ENCODE measurements at places on chromosomes 3 and 15.

GRCh38 chr3:70738291-70738681 is 425.8 kb upstream of the MDFIC2 start:
- no peak for DNase-seq

DNA sequence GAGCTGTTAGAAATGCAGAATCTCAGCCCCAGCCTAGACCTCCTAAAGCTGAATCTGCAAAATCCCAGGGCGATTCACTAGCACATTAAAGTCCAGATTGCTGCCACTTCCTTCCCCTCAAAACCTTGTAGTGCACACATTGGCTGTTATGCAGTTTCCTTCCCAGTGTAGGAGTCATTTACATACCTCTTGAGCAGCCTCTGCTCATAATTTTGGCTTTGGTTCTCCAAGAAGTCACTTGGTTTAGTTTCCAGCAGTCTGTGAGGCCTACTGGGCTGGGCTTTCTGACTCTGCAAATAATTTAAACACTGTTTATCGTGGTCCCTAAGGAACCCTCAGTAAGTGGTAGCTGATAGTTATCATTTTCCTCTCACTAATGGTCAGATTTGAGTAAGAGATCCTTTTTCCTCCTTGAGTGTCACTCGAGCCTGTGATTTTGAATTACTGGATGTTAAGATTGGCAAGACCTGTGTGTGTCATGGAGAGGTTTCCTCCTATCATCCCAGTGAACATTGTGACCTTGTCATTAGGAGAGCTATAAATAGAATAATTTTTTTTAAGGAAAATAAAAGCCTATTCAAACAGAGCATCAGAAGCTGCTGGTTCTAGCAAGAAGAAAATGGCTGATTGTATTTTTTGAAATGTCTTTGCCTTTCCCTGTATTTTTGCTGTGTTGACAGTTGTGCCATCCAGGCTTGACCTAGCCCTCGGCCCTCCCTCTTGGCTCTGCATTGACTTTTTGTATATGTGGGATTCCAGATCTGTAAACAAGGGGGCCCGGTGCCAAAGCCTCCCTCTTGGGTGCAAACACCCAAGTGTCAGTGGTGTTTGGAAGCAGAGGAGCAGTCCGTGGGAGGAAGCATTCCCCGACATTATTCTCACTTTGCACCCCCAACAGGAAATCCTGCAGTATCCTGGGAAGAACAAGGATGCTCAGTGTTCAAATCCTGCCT is 134.8 kb upstream of the ANKRD28 start:
- no peak for DNase-seq

GRCh38 chr15:100093211-100094126 is 248.3 kb downstream of the ADAMTS17 start:
- DNase-seq, result no peak

- DNase-seq, result no peak
Measured at GRCh38 chr3:125349556-125350165, 25.5 kb downstream of the ZNF148 start.

GRCh38 chr3:177194299-177194698 is 3.0 kb downstream of the TBL1XR1 start:
- DNase-seq, result no peak

- no peak for DNase-seq
Measured at GRCh38 chr3:71380096-71380495, 203.4 kb downstream of the FOXP1 start.

- DNase-seq, result no peak
Measured at GRCh38 chr3:197736010-197736490, 654 bp downstream of the RUBCN start.

DNA sequence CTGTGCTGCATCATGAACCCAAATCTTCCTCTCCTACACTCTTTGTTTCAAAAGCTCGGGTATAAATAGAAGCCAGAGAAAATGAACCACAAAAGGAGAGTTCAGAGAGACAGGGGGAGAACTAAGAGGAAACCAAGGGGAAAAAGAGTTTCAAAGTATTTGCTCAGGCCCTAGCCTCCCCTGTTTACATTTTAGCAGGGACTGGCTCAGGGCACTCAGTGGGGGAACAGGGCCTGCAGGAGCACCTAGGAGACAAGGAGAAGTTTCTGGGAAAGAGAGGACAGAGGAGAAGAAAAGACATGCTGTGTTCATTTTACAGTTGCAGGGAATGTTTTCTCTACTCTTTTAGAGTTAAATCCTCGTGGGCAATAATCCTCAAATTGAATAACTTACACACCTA is 8.5 kb upstream of the IL17RD start:
- no peak for DNase-seq

- no peak for DNase-seq
Measured at GRCh38 chr15:74055804-74056203, 26.5 kb downstream of the GOLGA6A start.

GRCh38 chr3:57682284-57682683 is 10.6 kb downstream of the DENND6A start:
- no peak for DNase-seq

DNA sequence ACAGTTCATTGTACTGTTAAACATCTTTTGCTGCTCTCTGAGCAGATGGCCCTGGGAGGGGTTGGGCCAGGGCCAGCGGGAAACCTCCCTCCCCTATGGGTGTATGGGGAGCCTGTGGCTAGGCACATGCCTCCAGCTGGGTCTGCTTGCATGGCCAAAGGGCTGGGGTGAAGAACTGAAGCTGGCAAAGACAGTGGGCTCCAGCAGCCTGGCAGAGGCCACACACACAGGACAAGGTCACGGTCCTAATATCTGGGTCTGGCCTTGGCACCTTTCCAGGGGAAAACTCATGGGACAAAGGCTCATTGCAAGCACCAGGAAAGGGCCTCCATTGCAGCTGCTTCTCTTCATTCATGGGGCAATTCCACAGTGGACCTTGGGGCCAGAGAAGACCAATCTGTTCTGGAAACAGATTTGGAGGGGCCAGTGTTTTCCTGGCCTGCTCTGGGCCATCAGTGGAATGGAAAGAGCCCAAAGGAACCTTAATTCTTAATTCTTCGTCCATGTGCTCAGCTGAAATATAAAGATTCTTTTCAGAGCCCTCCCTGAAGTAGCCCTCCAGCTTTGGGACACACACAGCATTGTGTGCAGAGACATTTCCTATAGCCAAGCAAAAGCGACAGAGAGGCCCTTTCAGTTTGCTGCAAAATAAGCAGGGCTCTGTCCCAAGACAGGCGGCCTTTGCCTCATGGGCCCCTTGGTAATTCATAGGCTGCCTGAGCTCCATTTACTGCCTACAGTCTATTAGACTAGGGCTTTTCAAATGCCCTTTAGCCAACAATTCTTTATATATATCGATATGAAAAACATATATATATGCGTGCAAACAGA is 11.3 kb upstream of the LIMD1 start:
- DNase-seq, result no peak

DNA sequence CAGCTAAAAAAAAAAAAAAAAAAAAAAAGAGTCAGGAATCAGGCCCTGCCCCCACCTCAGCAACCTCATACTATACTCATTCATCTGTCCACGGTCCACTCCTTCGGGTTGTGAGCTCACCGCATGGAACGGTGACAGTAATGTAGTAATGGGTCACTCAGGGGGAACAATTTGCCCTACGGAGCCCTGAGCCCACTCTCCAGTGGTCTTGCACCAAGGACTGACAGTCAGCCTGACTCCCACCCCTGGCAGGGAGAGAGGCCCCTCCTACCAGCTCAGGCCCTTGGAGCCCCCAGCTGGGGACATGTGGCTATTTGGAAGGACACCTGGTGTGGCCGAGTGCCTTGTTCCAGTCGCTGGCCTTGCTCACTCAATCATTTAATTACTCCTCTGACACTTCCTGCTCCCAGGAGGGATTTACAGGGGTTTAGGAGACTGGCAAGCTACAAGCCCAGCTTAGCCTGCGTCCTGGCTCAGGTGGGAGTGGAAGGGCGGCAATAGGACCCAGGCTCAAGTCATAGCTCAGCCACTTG is 19.9 kb upstream of the CACNA2D2 start:
- no peak for DNase-seq

GRCh38 chr15:35723852-35724251 is 177.9 kb upstream of the DPH6 start:
- no peak for DNase-seq

GRCh38 chr3:102036017-102036416 is 186.7 kb downstream of the NFKBIZ start:
- no peak for DNase-seq

- DNase-seq, result no peak
Measured at GRCh38 chr3:161558236-161558635, 61.6 kb downstream of the OTOL1 start.

DNA sequence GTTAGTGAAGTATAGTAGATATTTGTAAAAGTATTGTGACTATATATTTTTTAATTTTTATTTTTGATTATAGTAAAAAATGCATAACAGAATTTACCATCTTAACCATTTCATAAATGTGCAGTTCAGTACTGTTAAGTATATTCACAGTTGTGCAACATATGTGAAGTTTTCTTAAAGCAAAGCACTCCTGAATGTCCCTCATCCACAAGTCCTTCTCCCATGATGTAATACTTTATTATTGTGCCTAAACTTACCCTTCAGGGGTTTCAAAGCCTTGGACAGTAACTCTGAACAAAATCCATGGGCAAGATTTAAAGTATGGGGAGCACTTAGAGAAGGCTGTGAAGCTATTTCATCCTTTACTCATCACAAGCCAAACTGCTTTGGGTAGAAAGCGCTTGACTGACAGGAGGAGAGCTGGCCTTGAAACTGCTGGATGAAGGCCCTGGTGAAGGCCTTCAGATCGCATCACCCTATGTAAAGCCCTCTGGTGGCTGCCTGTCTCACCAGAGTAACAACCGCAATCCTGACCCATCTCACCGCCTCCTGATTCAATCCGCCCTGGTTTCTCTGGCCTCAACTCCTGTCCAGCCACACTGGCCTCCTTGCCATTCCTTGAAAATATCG is 28.0 kb downstream of the LSM3 start:
- DNase-seq, result no peak

- DNase-seq, result no peak
Measured at GRCh38 chr3:147614210-147614609, 205.0 kb downstream of the ZIC1 start.

DNA sequence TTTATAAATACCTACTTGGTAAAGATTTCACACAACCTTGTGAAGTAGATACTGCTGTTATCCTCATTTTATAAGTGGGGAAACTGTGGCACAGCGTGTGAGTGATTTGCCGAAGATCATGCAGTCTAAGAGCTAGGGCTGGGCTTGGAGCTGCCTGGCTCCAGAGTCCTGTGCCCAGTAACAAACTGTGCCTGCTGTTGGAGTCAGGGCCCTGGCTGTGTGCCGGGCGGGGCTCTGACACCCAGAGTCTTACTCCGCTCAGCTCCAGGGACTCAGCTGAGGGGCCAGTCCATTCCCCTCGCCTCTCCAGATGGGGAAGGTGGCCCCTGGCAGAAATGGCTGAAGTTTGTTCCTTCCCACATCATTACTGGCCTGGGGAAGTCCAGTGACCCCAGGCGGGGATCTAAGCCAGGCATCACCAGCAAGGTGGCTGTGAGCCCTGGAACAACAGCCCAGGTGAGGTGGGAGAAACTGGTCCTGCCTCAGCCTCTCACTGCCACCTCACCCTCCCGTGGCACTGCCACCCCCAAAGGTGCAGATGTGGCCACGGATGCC is 17.3 kb upstream of the PLXNA1 start:
- DNase-seq, result no peak

GRCh38 chr3:48600711-48601621 is 5.8 kb upstream of the COL7A1 start:
- no peak for DNase-seq

GRCh38 chr3:60774617-60775016 is 476.6 kb downstream of the FHIT start:
- DNase-seq, result no peak

DNA sequence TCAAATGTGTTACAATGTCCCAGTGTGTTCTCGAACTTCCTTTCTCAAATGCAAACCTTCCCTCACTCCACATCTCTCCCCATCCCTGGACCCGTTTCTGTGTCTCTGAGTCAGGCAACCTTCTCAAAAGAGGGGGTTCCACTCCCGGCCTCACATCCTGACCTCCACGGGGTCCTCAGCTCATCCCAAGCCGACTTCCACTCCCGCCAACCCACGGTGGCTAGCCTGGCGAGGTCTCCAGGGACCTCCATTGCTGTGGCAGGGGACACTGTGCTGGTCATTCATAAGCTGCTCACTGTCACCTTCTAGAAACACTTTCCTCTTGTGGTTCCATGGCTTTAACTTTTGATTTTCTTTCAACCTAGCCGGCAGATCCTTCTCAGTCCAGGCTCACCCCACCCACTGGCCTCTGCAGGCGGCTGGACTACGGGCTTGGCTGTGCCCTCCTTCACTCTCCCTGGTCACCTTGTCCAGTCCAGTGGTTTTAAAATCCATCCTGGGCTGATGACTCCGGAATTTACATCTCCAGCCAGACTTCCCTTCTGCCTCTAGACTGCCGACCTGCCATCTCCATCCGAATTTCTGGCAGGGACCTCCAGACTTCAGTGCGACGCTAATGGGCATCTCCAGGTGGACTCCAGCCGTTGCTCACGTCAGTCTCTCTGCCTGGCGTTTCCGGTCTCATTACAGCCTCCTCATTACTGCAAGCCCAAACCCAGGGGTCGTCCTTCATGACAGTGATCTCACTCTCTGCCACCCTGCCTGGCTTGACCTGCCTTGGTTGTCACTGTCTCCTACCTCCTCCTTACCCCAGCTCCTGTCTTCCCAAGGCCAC is 20.0 kb downstream of the ABTB1 start:
- no peak for DNase-seq

- no peak for DNase-seq
Measured at GRCh38 chr3:194602669-194603171, 30.5 kb downstream of the TMEM44 start.

Data from stimulated activated CD8-positive, alpha-beta memory T cell treated with anti-CD3 and anti-CD28 coated beads, Interleukin-2, amount 100 ng/mL, for 1 hour (primary cell).